Tongue (tissue), 3 donors: ENCODE measurements at places on chromosomes 5 and 9. TPM values are rescaled to one million over a fixed set of nuclear protein-coding genes. Genes with fewer than 3 reads are reported as not detected.
A peak's percentile ranks its signal among the peaks of the same experiment; 100 is the strongest.

DNA sequence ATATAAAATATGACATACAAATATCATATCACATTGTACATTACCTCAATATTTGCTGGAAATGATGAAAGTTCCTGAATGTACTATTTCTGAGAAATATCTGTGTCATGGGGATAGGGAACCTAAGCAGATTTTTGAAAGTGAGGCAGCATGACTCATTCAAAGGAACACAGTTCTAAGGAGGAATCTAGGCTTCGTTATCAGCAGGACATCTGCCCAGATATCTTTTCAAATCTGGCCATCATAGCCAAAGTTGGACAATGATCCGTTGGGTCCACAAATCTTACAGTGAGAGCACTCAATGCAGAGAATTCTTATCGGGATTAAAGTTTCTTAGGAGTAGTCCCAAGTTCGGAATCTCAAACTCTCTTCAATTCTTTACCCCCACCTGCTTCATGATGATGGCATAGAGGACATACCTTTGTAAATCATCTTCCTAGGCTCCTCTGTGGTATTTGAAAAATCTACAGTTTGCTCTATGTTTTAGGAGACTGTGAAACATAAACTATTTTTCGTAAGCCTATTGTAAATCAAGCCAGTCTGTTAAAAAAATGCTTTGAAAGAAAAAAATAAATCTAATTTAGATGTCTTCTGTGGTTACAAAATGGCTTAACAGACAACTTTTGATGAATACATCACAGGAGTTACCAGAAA lies 29.4 kb upstream of the ALDH1A1 start:
- DNase-seq: no peak

DNA sequence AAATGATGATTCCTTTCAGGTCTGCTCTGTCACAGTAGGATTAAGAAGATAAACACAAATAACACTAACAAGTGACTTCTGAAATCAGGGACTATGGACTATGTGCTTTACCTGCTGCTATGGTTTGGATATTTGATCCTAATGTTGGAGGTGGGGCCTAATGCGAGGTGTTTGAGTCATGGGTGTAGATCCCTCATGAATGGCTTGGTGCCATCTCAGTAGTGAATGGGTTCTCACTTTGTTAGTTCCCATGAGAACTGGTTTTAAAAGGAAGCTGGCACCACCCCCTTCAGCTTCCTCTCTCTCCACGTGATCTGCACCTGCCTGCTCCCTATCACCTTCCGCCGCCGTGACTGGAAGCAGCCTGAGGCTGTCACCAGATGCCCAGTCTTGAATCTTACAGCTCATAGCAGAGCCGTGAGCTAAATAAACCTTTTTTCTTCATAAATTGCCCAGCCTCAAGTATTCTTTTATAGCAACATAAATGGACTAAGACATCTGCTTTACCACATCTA lies 3.3 kb downstream of the PPIC start:
- no peak for DNase-seq

DNA sequence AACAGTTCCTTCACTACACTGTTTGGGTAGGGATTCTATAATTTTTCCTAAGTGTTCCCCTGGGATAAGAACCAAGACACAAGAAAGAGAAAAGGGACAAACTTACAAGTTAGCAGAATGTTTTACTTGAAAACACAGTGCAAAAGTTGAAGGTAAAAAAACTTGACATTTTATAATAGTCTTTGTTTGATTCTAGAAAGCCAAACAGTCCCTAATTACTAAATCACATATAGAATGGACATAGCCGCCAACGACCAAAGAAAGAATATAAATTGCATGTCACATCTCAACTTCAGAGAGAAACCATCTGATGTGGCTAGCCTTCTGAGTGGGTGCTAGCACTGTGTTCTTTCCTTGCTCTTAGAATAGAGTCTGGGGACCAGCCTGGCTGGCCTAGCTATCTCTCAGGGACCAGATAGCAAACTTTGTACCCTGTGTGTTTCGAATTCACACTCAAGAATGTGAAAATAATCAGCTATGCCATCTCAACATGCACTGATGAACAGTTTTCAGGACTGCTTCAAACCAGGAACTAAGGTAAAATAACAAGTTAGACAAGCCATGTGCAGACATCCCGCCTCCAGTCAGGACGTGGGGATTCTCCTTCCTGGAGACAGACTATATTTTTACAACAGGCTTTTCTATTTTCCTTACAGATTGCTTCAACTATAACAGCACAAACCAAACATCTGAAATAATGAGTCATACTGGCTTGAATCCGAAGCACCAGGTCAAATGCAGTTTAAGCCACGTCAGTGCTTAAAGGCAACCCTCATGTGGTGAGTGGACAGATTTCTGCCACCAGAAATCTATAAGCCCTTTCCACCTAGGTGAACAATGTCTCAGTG lies 53.7 kb downstream of the LHFPL2 start:
- DNase-seq: peak; percentile 90

DNA sequence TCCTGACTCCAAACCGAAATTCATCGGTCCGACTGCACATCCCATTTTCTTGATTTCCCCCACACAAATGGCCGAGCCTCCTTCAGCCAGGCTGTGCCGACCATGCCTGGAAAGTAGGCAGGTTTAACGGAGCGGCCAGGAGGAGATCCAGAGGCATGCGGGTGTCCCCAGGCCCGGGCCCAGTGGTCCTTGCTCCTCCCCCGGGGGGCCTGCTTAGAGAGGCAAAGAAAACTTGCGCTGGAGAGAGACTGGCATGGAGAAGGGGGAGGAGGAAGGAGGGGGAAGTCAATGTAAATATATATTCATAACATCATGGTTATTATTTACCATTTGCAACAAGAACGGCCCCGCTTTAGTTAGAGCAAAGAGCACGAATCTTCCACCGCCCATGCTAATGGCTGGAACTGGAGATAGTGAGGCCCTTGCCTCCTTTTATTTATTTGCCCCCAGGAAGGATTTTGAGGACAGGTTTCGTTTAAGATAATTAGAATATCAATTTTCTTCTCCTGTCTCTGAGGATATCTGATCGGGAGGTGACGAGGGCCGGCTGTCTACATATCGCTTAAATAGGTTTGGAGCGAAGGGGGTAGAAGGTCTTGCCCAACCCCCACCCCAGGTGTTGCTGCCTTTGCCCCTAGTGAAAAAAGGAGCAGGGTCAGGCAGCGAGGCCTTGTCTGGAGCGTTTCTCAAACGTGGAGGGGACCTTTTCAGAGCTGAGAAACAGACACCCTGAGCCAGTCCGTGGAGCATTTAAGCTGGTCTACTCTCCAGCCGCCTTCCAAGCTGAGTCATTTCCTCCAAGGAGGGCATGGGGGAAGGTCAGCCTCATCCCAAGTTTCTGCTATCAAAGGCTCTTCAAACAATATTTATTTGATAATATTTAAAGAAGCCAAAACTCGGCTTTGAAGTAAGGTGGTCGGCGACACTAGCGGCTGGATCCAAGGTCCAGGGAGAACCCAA lies 2.5 kb downstream of the BARHL1 start:
- DNase-seq: no peak

DNA sequence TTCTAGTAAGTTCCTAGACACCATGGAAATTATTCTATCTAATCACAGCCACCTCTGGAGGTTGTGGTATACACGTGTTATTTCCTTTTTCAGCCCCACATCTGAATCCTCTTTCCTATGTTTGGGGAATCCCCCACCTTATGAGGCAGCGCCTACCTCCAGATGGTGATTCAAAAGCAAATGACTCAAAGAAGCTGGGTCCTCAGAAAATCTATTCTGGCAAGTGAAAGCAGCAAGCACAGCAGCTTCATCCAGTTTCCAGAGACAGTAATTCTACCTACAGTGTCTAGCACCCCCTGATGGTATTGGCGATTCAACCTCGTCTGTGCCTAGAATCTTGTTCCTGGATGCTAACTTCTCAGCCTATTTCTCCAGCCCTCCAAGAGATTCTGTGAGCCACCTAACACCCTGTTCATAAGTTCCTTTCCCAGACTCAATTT lies 43.0 kb downstream of the STRBP start:
- DNase-seq: peak; percentile 23

DNA sequence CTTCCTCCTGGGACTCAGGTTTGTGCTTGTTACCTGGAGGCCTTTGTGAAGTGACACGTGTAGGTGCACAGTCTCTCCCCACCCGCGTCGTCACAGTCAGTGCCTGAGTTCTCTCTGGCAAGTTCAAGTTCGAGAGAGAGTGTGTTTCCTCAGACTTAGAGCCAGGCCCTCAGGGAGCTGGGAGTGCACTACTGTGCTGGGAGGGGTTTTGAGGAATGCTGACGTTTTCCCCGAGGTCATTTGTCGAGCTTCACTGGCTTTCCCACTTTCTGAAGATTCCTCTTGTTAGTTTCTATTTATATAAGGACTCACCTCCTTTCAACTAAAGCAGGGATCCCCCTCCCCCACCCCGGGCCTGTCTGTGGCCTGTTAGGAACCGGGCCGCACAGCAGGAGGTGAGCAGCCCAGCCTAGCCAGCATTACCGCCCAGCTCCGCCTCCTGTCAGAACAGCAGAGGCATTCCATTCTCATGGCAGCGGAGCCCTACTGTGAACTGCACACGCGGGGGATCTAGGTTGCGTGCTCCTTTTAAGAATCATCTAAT lies 209.2 kb downstream of the DIRAS2 start:
- peak; percentile 72 for DNase-seq

DNA sequence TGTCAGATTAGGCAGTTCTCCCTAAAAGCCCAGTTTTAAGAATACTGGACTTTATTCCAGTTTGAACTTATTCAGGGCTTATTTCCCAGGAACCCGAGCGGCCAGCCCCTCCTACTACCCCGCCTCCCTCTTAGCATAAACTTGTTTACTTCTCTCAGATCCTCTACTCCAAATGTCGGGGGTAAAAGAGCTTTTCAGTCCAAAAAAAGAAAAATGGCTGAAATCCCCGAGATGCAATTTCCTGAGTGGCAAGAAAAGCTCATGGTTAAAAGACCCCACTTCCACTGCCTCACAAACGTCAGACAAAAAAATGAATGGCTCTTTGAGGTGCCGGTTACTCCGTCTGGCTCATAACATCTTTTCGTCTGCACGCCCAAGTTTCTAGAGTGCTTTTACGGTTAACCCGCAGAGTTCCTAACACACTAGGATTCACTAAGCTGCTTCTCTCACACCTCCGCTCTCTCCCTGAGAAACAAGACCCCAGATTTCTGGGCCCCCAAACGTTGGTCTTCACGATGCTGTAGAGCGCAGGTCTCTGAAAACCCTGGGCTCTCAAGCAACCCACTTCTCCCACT lies 402 bp downstream of the BRD8 start:
- peak; percentile 64 for DNase-seq

GRCh38 chr5:76386360-76386759 lies 16.7 kb upstream of the IQGAP2 start:
- DNase-seq: no peak

DNA sequence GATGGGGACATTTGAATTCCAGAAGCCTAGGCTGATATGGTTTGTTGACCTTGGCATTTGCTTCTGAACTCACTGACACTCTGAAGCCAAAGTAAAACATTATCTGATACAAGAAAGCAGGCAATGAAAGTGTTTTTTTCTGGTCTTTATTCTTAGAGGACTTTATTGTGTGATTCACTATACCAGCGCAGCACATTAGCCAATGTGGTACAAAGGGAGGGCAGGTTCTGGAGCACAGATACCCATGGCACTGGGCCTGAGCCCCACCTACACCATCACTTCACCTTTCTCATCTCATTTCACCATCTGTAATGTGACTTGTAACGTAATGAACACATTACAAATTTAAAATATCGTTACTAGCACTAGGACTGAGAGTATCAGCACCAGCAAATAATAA lies 89.7 kb upstream of the ZNF366 start:
- DNase-seq: no peak

- DNase-seq: no peak
These were observed 35.1 kb upstream of the NANS start for GRCh38 chr9:98021306-98022040.

DNA sequence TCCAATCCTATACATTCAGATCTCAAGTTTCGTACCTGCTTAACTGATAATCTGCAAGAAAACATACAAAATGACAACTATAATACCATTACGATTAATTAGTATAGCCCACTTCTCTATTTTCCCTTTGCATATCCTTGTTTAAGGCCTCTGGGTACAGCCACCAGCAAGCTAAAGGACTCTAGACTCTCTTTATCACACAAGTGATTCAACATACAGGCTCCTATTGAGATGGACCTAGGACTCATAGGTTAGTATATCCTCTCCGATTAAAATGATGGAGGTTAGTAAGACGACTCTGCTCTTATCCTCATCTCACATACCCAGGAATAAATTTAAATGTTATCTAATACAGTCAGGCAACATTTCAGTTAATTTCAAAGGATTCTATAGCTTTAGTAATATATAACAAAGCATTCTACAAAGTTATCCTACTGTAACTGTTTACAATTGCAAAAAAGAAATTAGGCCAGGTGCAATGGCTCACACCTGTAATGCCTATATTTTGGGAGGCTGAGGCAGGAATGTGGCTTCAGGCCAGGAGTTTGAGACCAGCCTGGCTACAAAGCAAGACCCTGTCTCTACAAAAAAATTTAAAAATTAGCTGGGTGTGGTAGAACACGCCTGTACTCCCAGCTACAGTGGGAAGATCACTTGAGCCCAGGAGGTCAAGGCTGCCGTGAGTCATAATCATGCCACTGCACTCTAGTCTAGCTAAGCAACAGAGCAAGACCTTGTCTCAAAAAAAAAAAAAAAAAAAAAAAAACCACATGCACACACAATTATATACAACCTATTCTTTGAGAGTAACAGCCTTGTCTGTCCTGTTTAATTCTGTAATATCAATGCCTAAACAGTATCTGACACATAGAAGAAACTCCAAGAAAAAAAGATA lies 15.4 kb downstream of the HAUS6 start:
- no peak for DNase-seq

The STK32A gene
- total RNA-seq: 0.62 TPM

The LOX gene
- 46.0 TPM for total RNA-seq

The RAB3C gene
- total RNA-seq: 0.21 TPM

The PGM5 gene
- 94.5 TPM for total RNA-seq

The SERINC5 gene
- total RNA-seq: 30.6 TPM

The KIF4B gene
- total RNA-seq: 0.10 TPM

The GPR151 gene
- total RNA-seq: not detected

The BAAT gene
- 0.41 TPM for total RNA-seq
